ENCODE measurements at places on chromosomes 4 and X. TPM values are rescaled to one million over a fixed set of nuclear protein-coding genes. Genes with fewer than 3 reads are reported as not detected.

DCHS2 gene
- not detected for total RNA-seq

PRDM8 gene
- total RNA-seq = 8.8 TPM

NPY2R gene
- not detected for total RNA-seq

ENPP6 gene
- total RNA-seq = not detected

DKK2 gene
- total RNA-seq = 0.19 TPM

NUP62CL gene
- not detected for total RNA-seq

FRMD7 gene
- total RNA-seq = not detected

FHDC1 gene
- total RNA-seq = under 0.01 TPM

IL1RAPL1 gene
- 2.3 TPM for total RNA-seq

MFAP3L gene
- total RNA-seq = 19.4 TPM

TREX2 gene
- 4.4 TPM for total RNA-seq

CXCL5 gene
- 2.7 TPM for total RNA-seq

SMIM31 gene
- total RNA-seq = not detected

FOXP3 gene
- not detected for total RNA-seq

MAGEA10 gene
- not detected for total RNA-seq

MAGEB17 gene
- total RNA-seq = not detected

CENPVL2 gene
- not detected for total RNA-seq

SYP gene
- total RNA-seq = 0.28 TPM

BRCC3 gene
- 22.0 TPM for total RNA-seq

TXK gene
- total RNA-seq = not detected

SOX3 gene
- not detected for total RNA-seq

SSX1 gene
- not detected for total RNA-seq

F9 gene
- total RNA-seq = not detected

CHRDL1 gene
- total RNA-seq = 0.19 TPM

TGIF2LX gene
- not detected for total RNA-seq

THAP9 gene
- total RNA-seq = 6.5 TPM

FBXW7 gene
- 87.8 TPM for total RNA-seq

CPLX1 gene
- not detected for total RNA-seq
